ENCODE measurements at places on chromosomes 5 and 9. TPM values are rescaled to one million over a fixed set of nuclear protein-coding genes. Genes with fewer than 3 reads are reported as not detected.

FOXD1 gene
- not detected for total RNA-seq

SPATA31E1 gene
- not detected for total RNA-seq

GRIA1 gene
- total RNA-seq: 0.49 TPM

BAAT gene
- 0.30 TPM for total RNA-seq

GPR151 gene
- total RNA-seq: not detected

DEPDC1B gene
- not detected for total RNA-seq

LHX6 gene
- total RNA-seq: 2.7 TPM

HRH2 gene
- 0.49 TPM for total RNA-seq

PRDM9 gene
- not detected for total RNA-seq

CD74 gene
- total RNA-seq: 299 TPM

SNCB gene
- 0.91 TPM for total RNA-seq

IFT74 gene
- total RNA-seq: 11.5 TPM

C1QTNF3 gene
- not detected for total RNA-seq

FOXI1 gene
- not detected for total RNA-seq

NFX1 gene
- 33.8 TPM for total RNA-seq

MYMK gene
- not detected for total RNA-seq
